ENCODE measurements at places on chromosomes 1 and 21. TPM values are rescaled to one million over a fixed set of nuclear protein-coding genes. Genes with fewer than 3 reads are reported as not detected.

DNA sequence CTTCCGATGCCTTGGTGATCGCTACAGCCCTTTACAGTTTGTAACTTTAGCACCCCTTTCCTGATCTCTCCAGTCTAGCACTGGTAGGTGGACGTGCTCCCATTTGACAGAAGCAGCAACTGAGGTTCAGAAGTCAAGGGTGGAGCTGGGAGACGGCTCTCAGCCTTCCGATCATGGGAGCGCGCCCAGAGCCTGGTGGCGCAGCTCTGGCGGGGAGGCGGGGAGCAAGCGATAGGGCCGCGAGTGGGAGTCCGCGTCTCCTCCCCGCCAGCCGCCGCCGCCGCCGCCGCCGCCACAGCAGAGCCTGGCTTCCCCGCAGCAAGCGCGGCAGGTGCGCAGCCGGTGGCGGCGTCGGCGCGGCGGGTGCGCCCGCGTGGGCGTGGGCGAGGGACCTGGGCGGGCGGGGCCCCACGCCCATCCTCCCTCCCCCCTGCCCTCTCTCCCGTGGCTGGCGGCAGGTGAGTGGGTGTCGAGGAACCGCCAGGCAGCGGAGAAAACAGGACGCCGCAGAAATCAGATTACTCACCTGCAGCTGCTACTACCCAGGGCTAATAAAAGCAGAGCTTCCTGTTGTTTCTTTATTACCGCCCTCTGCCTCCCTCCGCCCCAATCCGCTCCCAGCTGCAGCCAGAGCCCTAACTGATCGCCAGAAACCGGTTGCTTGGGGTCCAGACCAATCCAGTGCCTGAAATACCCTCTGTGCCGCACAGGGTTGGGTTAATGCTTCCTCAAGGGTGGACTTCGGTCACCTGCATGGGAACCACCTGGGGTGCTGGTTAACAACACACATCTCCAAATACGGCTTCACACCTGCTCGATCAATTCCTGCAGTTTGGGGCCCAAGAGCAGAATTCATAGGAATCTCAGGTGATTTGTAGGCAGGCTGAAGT lies 60.2 kb upstream of the ID3 start:
- DNase-seq = peak; percentile 37

DNA sequence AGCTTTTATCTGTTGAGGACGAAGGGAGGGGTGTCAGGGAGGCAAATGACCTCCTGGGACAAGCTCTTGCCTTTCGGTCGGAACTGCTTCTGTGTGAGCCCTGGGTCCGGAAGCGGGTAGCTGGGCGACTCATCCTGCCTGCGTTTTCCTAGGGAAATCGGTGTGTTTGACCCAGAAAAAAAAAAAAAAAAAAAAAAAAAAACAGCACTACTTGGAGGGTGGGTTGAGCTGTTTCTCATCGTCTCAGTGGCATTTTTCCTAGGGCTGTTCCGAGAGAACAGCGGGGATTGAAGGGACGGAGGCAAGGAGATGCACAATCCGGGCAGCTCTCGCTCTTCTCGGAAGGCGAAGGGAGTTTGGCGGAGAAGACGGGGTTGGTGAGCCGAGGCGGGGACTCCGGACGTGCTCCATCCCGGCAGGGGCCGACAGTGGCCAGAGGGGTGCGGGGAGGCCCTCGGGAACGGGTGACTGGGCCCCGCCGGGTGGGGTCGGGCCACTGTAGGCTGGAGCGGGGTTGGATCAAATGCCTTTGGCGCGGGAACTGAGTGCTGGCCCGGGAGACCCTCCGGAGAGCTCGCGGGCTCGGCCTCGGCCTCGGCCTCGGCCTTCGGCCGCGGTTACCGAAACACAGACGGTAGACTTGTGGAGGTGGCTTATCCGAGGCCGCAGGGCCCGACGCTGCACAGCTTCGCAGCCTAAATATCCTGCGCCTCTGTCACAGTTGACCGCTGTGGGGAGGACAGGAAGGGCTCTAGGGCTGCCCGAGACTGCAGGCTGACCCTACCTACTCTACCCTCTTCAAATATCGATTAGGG lies 2.4 kb upstream of the BARHL2 start:
- DNase-seq = no peak

GRCh38 chr1:166907763-166908162 lies 31.7 kb upstream of the TADA1 start:
- no peak for DNase-seq

The RPTN gene
- not detected for total RNA-seq

GRCh38 chr1:37688926-37689325 lies 3.4 kb upstream of the CDCA8 start:
- no peak for DNase-seq

Measured in breast epithelium (tissue), 4 donors.